AG20443 (cell line): ENCODE measurements at places on chromosomes 13 and 19.

DNA sequence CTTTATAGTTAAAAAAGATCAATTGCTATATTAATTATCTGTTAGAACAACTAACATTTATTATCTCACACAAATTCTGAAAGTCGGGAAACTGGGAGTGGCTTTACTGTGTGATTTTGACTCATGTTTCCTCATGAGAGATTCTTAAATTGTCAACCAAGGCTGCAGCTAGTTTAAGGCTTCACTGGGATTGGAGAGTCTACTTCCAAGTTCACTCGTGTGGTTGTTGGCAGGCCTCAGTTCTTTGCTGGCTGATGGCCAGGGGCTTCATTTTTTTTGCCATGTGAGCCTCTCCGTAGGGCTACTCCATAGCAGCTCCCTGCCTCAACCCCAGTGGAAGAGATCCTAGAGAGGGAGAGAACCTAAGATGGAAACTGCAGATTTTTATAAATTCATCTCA, 24.5 kb upstream of the LPAR6 start:
- peak; percentile 23 for DNase-seq

- DNase-seq: no peak
Observed at GRCh38 chr13:112617754-112618375, 29.9 kb upstream of the TUBGCP3 start.

GRCh38 chr19:53865918-53866864, 1.5 kb upstream of the MYADM start:
- DNase-seq: peak; percentile 89

GRCh38 chr19:5123646-5124045, 154.7 kb downstream of the KDM4B start:
- no peak for DNase-seq

DNA sequence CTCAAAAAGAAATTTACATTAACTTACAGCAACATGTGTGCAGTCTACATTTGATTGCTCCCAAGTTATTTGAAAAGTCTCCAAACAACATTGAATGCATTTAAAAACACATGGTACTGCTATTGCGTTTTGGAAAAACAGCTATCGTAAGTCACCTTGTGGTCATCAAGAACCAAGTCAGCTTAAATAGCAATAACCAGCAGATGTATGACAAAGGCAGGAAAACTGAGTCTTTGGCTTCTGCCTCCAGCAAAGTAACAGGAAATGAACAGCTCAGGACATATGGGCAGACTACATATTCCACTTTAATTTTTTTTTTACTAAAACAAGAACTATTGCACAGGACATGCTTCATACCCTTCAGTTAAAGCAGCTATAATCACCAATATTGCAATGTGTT, 580.6 kb upstream of the SPRY2 start:
- DNase-seq: no peak

DNA sequence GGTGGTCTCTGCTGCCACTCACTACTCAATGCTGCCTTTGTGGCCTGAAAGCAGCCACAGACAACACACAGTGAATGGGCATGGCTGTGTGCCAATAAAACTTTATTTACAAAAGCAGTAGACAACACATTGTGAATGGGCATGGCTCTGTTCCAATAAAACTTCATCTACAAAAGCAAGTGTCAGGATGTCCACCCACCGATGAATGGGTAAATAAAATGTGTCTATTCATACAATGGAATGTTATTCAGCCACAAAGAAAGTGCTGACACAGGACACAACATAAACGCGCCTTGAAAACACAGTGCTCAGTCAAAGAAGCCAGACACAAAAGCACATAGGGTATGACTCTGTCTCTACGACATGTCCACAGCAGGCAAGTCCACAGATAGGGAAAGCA, 20.1 kb downstream of the ZSCAN5A start:
- DNase-seq: no peak

GRCh38 chr13:101576455-101576854, 124.0 kb downstream of the ITGBL1 start:
- DNase-seq: no peak

DNA sequence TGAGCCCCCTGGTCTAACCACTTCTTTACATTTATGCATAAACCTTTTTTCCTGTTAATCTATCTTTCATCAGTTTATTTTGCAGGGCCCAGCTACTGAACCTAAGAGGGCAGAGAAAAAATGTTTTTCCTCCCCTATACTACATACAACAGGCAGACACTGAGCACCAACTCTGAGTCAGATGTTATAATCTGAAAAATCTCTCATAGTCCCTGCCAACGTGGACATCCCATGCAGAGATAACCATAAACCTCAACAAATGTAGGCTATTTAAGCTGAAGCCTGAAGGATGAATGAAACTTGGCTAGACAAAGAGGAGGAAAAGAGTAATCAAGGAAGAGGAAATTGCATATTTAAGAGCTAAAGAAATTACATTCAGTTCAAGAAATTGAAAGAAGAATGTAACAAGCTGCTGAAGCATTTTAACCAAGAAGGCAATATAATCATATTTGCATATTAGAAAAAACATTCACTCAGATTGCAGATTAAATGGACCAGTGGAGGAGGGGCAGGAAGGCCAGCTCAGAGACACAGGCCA, 2.6 kb downstream of the NEK3 start:
- no peak for DNase-seq

DNA sequence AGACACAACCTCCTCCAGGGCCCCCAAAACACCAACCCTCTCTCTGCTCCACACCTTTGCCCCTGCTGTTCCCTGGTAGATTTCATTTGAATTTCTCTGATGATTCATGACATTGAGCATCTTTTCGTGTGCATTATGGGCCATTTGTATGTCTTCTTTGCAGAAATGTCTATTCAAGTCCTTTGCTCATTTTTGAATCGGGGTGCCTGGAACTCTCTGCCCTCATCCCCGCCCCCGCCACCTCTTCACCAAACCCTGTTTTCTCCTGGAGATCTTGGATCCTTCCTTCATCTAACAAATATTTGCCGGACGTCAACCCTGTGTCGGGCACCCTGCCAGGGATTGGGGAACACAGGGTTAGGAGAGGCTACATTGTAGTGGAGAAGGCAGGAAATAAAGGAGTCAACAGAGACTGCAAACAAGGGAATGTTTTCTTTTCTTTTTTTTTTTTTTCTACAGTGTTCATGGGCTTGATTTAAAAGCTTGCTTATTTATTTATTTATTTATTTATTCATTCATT, 25.5 kb upstream of the SLC1A5 start:
- peak; percentile 48 for DNase-seq

GRCh38 chr13:51590971-51591627, 6.8 kb downstream of the WDFY2 start:
- DNase-seq: peak; percentile 77

GRCh38 chr13:85551012-85551411, 248.2 kb downstream of the SLITRK6 start:
- no peak for DNase-seq

DNA sequence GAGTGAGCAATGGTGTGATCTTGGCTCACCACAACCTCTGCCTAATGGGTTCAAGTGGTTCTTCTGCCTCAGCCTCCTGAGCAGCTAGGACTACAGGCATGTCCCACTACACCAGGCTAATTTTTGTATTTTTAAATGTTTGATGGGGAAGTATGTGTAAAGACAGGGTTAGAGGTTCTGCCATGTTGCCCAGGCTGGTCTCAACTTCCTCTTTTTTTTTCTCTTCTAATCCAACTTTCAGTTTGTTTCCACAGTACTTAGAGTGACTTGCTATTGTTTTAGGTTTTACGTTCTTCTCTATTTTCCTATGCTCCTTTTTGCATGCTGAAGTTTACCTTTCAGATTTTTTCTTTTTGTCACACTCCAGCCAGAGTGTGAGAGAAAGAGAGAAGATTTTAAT, 1433.0 kb downstream of the UQCRFS1 start:
- no peak for DNase-seq

DNA sequence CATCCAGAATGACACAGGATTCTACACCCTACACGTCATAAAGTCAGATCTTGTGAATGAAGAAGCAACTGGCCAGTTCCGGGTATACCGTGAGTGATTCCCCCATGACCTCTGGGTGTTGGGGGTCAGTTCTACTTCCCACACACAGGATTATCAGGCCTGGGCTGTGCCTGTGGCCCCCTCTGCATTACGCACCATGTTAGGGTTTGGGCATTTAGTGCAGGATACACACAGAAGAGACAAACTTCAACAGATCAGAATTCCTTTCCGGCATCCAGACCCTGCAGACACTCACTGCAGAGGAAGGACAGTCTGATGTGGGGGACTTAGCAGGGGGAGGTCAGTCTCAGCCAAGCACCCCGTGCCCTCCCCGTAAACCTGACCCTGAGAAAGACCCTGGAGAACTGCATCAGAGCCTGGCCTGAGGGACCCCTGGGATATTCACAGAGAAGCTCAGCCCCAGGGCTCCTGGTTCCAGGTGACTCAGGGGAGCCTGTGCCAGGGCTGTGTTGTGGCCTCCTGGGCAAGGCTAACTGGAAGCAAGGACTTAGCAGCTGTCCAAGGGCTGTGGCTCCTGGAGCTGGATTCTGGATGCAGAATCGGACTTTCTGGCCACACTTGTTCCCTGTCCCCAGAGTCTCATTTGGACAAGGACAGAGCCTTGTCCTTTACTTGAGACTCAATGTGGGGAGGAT, 1.7 kb downstream of the CEACAM5 start:
- no peak for DNase-seq

GRCh38 chr19:15317392-15318071, 14.8 kb downstream of the BRD4 start:
- DNase-seq: peak; percentile 53

- no peak for DNase-seq
Observed at GRCh38 chr13:99224021-99224420, 23.4 kb downstream of the UBAC2 start.

GRCh38 chr13:70098669-70099068, 9.0 kb upstream of the ATXN8OS start:
- no peak for DNase-seq

DNA sequence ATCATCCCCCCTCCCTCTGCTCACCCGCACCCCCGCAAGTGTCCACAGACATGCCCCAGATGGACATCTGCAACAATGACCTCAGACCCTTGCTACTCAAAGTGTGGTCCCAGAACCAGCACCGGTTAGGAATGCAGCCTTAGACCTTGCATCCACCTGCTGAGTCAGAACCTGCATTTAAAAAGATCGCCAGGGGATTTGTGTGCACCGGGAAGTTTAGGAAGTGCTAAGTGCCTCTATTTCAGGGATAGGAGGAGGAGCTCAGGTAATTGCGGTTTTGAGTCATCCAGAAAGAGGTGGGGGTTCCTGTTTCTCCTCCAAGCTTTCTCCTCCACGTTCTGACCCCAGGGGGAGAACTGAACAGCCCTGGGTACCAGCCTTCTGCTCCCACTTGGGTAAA, 46.2 kb downstream of the CACNA1A start:
- DNase-seq: no peak

- no peak for DNase-seq
Observed at GRCh38 chr19:39481229-39481545, 549 bp downstream of the TIMM50 start.

GRCh38 chr13:74444864-74445479, 310.8 kb upstream of the KLF12 start:
- DNase-seq: no peak

GRCh38 chr19:39254531-39255345, 6.1 kb upstream of the IFNL4 start:
- DNase-seq: no peak

DNA sequence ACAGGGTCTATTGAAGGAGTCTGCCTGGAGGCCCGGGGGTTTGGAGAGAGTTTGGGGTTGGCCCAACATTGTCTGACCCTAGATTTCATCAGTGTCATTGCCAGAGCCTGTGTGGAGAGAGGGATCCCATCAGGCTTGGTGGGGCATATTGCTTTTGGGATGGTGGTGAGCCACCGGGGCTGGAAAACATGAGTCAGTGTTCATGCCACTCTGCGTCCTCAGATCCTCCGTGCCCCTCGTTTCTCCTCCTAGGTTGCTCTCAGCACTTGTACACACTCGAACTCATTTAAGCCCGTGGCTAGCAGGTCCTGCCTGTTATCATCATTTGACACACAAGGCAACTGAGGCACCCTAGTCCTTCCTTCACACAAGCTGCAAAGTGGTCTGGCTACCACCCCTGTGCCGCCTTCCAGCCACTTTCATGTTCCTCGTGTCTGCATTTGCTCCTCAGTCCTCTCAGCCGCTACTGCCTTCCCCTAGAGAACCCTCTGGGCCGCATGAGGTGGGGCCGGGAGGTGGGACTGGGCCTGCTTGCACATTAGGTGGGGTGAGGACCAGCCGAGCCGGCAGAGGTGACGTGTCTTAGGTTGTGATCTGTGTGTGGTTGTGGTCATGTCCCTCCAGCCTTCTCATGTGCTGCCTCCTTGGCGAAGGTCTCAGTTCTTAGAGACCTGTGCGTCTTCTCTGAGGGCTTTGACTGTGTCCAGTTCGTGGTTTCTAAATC, 3.6 kb downstream of the NACC1 start:
- no peak for DNase-seq

- no peak for DNase-seq
Observed at GRCh38 chr19:38190061-38190460, 34.0 kb downstream of the DPF1 start.

DNA sequence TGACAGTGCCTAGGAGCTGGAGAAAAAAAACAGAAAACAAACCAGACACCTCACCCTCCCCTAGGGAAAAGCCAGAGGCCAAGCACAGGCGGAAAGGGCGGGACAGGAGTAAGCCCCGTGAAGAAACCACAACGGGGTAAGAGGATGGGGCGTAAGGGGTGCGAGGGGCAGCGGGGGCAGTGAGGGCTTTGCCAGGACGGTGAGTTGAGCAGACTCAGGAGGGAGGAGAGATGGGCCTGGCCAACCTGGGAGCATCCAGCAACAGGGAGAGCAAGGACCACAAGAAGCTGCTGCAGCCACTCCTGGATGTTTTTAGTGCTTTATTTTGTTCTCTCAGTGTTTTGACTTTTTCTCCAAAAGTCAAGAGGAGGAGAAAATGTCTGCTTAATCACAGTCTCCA, 114.1 kb upstream of the SOX1 start:
- DNase-seq: no peak

- DNase-seq: no peak
Observed at GRCh38 chr13:105774739-105775460, 760.6 kb downstream of the EFNB2 start.

DNA sequence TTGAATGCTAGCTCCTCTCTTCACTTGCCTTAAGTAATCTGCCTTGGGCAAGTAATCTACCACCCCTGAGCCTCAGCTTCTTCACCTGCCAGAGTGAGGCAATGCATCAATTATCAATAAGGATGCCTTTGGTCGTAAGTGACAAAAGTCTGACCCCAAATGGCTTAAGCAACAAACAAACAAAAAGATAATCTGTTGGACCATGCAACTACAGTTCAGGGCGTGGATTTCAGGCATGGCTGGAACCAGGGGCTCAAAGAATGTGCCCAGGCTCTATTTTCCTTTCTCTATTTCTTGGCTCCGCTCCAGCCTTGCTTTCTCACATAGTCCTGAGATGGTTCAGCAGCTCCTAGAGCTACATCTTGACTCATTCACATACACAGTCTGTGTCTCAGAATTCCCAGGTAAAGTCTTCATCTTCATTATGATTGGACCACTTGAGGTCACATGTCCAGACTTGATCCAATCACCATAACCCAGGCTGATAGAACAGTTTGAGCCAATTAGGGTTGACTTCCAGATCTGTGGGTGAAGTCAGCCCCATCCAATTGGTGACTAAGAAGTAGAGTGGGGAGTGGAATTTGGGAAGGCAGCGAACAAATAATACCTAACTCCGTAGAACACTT, 29.6 kb downstream of the ACSBG2 start:
- DNase-seq: no peak
